ENCODE measurements at places on chromosomes 3 and 15. TPM values are rescaled to one million over a fixed set of nuclear protein-coding genes. Genes with fewer than 3 reads are reported as not detected.
A peak's percentile ranks its signal among the peaks of the same experiment; 100 is the strongest.

DNA sequence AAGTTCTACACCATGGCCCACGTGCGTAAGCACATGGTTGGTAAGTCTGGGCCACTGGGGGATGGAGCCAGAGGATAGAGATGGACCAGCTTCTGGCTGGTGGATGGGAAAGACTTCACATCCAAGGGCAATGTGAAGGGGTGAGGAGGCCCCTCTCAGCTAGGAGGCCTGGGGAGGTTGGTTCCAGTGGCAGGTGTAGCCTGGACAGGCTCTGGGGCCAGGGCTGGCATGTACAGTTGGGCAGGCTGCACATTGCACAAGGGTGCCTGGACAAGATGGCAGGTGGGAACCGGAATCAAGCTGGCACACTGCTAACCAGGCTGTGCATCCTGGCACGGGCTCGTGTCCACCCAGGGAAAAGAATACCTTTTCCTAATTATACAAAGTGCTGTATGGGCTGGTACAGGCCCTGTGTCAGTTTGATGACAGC, 8.1 kb downstream of the ZBTB47 start:
- H3K4me1 ChIP-seq: peaks cover 13% of the 10 kb centered on the region
- peaks cover 14% of the 10 kb centered on the region for H3K36me3 ChIP-seq
- H3K27ac ChIP-seq: no peak overlapping the region
- no peak for DNase-seq
- no peak overlapping the region for H3K4me3 ChIP-seq
- H3K27me3 ChIP-seq: peaks cover 2% of the 10 kb centered on the region

DNA sequence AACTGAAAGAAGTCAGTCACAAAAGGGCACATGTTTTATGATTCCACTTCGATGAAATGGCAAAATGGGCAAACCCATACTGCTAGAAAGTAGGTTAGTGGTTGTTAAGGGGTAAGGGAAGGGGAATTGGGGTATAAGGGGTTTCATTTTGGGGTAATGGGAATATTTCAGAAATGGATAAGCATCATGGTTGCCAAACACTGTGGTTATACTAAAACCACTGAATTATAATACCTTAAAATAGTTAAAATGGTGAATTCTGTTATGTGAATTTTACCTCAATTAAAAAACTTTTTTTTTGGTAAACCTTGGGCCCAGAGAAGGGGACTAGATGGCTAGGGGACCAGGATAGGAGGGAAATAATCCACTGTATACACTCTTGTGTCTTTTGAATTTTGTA, 52.3 kb upstream of the BHLHE40 start:
- no peak for DNase-seq
- H3K27ac ChIP-seq: no peak overlapping the region
- peaks cover 9% of the 10 kb centered on the region for H3K4me1 ChIP-seq

DNA sequence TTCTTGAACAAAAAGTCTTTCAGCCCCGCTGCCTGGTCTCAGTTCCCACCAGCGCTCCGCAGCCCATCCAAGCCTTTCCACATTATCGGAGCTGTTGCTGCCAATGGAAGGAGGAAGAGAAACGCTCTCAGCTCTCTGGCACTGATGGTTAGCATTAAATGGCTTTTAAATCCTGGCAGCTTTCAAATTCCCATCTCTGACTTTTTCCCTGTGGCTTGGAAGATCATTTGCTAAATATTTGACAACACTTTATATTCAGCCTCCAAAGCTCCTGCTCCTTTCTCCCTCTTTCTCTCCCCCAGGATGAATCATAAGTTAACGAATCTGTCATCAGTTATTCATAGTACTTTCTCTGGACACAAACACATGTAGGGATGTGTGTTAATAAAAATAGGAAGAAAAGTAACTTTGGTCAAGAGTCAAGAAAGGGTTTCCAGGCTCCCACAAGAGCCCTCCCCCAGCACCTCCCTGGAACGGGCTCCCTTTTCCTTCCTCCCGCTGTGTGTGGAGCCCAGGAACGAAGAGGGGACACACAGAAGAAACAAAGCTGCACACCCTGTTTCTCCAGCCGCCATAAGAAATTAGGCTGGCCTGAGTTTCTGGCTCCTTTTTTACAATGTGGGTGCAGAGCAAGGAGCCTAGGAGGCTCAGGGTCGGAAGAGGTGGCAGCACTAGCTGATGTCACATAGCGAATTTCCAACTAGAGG, 47.6 kb upstream of the TSEN2 start:
- peaks cover 4% of the 10 kb centered on the region for H3K27me3 ChIP-seq
- H3K27ac ChIP-seq: no peak overlapping the region
- peak; percentile 43 for DNase-seq
- peaks cover 21% of the 10 kb centered on the region for H3K4me1 ChIP-seq
- no peaks in the 10 kb centered on the region for H3K36me3 ChIP-seq

The BFSP2 gene
- not detected for total RNA-seq

DNA sequence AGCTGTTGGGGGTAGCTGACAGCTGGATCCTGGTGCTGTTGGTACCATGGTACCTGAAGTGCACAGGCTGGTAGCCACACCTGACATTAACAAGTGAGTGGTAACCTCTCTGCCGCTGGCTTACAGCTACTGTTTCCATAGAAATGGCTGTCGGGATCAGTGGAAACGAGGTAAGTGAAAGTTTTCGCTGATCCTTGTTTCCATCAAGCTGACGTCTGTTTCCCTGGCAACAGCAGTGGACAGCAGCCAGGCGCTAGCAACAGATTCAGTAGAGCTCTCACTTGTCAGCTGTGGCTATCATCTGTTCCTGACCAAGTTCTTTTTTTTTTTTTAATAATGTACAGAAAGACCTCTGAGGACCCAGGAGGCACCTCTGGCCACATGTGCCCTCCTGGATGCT, 166.2 kb downstream of the CHDH start:
- peaks cover 13% of the 10 kb centered on the region for H3K27me3 ChIP-seq
- no peak overlapping the region for H3K4me3 ChIP-seq
- H3K36me3 ChIP-seq: no peaks in the 10 kb centered on the region

The AADACL2 gene
- total RNA-seq: not detected

DNA sequence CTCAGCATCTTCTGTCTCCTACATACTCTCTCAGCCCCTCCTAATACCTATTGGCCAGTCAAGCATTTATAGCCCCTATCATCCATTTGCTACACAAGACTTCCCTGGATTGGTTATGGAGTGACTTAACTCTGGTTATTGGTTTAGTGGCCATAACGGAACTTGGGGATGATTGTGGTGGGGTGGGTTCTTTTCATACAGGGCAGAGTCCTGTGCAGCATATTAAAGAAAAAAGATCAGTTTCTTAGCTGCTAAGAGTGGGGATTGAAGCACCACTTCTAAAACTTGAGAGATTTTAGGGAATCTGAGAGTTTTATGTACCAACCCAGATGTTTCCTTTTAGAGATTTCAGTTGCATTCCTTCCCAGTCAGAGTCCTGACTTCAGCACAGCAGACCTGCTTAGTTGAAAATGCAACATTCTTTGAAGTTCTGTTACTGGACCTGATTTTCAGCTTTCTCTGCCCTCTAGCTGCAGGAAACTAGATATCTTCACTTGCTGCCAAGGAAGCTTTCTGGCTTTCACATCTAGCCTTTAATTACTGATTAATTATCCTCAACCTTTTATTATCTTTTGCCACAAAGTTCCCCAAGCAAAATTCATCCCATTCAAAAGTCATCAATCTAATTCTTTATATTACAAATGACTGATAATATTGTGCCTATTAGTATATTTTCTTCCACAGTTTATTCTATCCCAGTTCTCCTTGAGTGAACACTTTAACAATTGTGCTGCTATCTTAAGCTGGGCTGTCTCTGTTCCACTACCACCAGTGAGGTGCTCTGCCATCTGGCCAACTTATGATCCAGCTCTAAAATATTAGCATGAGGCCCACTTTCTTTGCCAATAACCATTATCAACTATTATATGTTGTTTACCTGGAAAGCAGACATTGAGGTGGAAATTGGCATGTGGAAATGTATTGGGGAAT, 906.0 kb upstream of the ALCAM start:
- no peak overlapping the region for H3K4me3 ChIP-seq
- 0 out of 2 replicates have a peak, but pooled peaks cover 7% of the 10 kb centered on the region for H3K36me3 ChIP-seq
- H3K27ac ChIP-seq: no peak overlapping the region
- H3K4me1 ChIP-seq: no peaks in the 10 kb centered on the region
- no peaks in the 10 kb centered on the region for H3K27me3 ChIP-seq

DNA sequence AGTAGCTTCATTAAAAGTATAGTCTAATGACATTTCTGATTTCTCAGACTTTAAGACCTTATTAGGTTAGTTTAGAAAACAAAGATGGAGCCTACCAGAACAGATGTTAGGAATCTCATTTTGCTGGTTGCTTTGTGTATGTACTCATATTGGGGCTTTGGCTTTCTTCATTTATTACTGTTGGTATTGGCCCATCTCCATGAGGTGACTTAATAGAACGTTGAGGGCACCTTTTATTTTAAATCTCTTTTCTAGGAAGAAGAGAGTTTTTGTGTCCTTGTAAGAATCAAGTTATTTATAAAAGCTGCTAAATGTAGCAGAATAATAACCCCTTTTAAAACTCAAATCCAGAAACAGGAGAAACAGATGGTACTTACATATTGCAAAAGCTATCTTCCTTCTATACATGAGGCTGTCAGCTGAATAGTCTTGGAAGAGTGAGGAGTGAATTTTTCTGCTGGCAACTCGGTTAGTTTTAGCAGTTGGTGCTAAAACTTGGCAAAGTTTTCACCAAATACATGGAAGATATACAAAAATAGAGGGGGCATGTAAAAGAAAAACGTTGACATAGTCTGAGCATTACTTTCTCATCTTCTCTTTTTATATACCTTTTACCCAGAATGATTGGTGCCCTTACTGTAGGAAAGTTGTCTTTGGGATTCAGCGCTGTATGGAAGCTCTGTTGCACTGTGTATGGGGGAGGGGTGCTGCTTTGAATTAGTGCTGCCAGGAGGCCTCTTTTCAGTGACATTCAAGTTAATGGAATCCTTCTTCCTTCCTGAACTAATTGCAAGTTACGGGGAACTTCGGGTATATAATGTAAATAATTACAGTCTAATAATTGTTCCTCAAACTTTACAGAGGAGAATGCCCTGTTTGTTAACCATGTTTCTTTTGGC, 35.8 kb downstream of the CTNNB1 start:
- DNase-seq: no peak
- H3K4me3 ChIP-seq: no peak overlapping the region
- peaks cover 80% of the 10 kb centered on the region for H3K36me3 ChIP-seq
- no peaks in the 10 kb centered on the region for H3K27me3 ChIP-seq

- no peak overlapping the region for H3K27ac ChIP-seq
- no peaks in the 10 kb centered on the region for H3K36me3 ChIP-seq
- H3K4me1 ChIP-seq: no peaks in the 10 kb centered on the region
- peaks cover 3% of the 10 kb centered on the region for H3K27me3 ChIP-seq
- H3K4me3 ChIP-seq: no peak overlapping the region
Measured at GRCh38 chr15:59814409-59814808, 125.3 kb upstream of the BNIP2 start.

The KLF13 gene
- 22.5 TPM for total RNA-seq

DNA sequence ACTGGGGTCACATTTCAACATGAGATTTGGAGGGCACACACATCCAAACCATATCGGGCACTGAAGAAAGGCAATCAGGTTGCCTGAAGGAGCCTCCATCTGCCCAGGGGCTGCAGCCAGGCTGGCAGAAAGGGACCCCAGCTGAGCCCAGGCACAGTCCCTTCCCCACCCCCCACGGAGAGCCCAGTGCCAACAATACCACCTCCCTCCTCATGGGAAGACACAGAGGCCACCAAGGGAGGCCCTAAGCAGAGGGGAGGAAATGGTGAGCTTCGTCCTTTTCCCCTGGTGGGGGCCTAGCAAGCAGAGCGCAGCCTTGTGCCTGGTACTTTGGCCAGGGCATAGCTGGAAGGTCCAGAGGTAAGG, 3.0 kb upstream of the STRA6 start:
- H3K4me1 ChIP-seq: peaks cover 59% of the 10 kb centered on the region
- no peaks in the 10 kb centered on the region for H3K27me3 ChIP-seq
- H3K4me3 ChIP-seq: no peak overlapping the region
- H3K27ac ChIP-seq: no peak overlapping the region

GRCh38 chr15:29430831-29431230, 161.2 kb upstream of the NSMCE3 start:
- H3K4me3 ChIP-seq: no peak overlapping the region
- H3K4me1 ChIP-seq: no peaks in the 10 kb centered on the region
- H3K27ac ChIP-seq: no peak overlapping the region
- no peak for DNase-seq

DNA sequence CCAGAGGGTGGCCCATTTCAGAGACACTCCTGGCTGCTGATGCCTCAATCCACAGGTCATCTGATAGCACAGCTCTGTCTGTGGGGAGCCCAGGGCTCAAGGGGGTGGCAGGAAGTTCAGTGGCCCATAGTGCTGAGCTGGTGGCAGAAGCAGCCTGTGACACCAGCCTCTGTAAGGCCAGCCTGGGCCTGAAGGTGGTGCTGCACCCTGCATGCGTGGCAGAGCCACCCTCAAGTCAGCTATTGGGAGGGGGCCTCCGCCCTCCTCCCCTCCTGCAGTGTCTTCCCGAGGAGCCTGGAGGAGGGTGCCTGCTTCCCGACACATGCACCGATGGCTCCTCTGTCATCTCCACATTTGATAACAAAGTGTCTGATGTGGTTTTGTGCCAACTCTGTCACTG, 3.0 kb downstream of the PLA1A start:
- no peak for DNase-seq
- peaks cover 13% of the 10 kb centered on the region for H3K27me3 ChIP-seq
- H3K36me3 ChIP-seq: no peaks in the 10 kb centered on the region
- H3K27ac ChIP-seq: no peak overlapping the region
- H3K4me3 ChIP-seq: no peak overlapping the region

DNA sequence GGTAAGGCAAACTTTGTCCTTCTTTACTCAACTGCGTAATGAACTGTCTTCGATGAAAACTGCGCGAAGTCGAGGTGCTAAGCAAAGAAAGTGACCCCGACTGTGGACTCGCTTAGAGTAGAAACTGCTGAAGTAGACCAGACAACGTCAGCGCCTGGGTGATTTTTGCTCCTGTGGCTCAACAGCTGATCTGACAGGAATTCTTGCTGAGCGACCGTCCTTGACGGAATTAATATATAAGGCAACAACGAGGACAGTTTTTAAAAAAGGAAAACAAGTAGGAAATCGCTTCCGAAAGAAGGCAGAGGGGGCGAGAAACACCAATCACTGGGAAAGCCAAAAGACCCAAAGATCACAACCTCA, 541 bp downstream of the RPS27L start:
- peak overlapping the region; percentile 100 for H3K4me3 ChIP-seq
- peaks cover 35% of the 10 kb centered on the region for H3K4me1 ChIP-seq
- DNase-seq: peak; percentile 23
- peaks cover 5% of the 10 kb centered on the region for H3K27me3 ChIP-seq
- peak overlapping the region; percentile 99 for H3K27ac ChIP-seq

The CASR gene
- total RNA-seq: not detected

GRCh38 chr3:194685718-194686413, at the start of gene FAM43A:
Gene FAM43A (plus strand): TSS chr3:194685883. CDS start chr3:194686827, 944 bp downstream.
- peaks cover 62% of the 10 kb centered on the region for H3K4me1 ChIP-seq
- peak; percentile 95 for DNase-seq

- H3K4me3 ChIP-seq: peak within 1 kb of the TSS; percentile 88
- no peaks in the 10 kb centered on the region for H3K27me3 ChIP-seq
- peaks cover 32% of the 10 kb centered on the region for H3K4me1 ChIP-seq
- peak within 1 kb of the TSS; percentile 93 for H3K27ac ChIP-seq
- DNase-seq: peak; percentile 95
- no peaks in the 10 kb centered on the region for H3K36me3 ChIP-seq
Measured at GRCh38 chr3:9916734-9917680, at the start of gene IL17RC. Gene IL17RC (plus strand): TSS chr3:9917098. CDS start chr3:9917316, 218 bp downstream.

- H3K27ac ChIP-seq: no peak overlapping the region
- no peaks in the 10 kb centered on the region for H3K36me3 ChIP-seq
- no peak for DNase-seq
- no peaks in the 10 kb centered on the region for H3K27me3 ChIP-seq
Measured at GRCh38 chr3:112745567-112746248, 101.0 kb downstream of the CD200R1L start.

- no peaks in the 10 kb centered on the region for H3K27me3 ChIP-seq
- no peak for DNase-seq
- H3K4me1 ChIP-seq: peaks cover 36% of the 10 kb centered on the region
- H3K4me3 ChIP-seq: no peak overlapping the region
Measured at GRCh38 chr3:31571325-31571724, 38.6 kb downstream of the STT3B start.

All from HFFc6 (cell line).